ENCODE measurements at places on chromosomes 2 and 18. TPM values are rescaled to one million over a fixed set of nuclear protein-coding genes. Genes with fewer than 3 reads are reported as not detected.

Gene DSG2
- total RNA-seq: 1.6 TPM

Gene CYRIA
- total RNA-seq: 2.9 TPM

Gene ANKRD30B
- not detected for total RNA-seq

Gene TANK
- total RNA-seq: 58.9 TPM

Gene AKAIN1
- total RNA-seq: not detected

Gene OSR1
- 72.7 TPM for total RNA-seq

Gene TXNDC2
- 0.32 TPM for total RNA-seq

Gene C1QL2
- total RNA-seq: not detected

Gene GAREM2
- 6.0 TPM for total RNA-seq

Gene DSG4
- not detected for total RNA-seq

Gene SPHKAP
- total RNA-seq: not detected

Gene MAP3K20
- 17.7 TPM for total RNA-seq

Gene SNRNP27
- 50.9 TPM for total RNA-seq

Gene GNAL
- total RNA-seq: 0.72 TPM

Gene MYL1
- not detected for total RNA-seq

Gene UGT1A8
- not detected for total RNA-seq

Gene LBX2
- total RNA-seq: 2.1 TPM

Gene RAX
- total RNA-seq: not detected

Gene B3GNT7
- total RNA-seq: not detected

Data from cardiac atrium fibroblast (primary cell).